ENCODE measurements at places on chromosomes 2 and 18. TPM values are rescaled to one million over a fixed set of nuclear protein-coding genes. Genes with fewer than 3 reads are reported as not detected.

The COL5A2 gene
- total RNA-seq = 0.66 TPM

The ALPG gene
- total RNA-seq = not detected

GRCh38 chr2:6352906-6353515 is 512.7 kb downstream of the CMPK2 start:
- DNase-seq = no peak

GRCh38 chr18:6610466-6610865 is 119.0 kb upstream of the ARHGAP28 start:
- DNase-seq = no peak

DNA sequence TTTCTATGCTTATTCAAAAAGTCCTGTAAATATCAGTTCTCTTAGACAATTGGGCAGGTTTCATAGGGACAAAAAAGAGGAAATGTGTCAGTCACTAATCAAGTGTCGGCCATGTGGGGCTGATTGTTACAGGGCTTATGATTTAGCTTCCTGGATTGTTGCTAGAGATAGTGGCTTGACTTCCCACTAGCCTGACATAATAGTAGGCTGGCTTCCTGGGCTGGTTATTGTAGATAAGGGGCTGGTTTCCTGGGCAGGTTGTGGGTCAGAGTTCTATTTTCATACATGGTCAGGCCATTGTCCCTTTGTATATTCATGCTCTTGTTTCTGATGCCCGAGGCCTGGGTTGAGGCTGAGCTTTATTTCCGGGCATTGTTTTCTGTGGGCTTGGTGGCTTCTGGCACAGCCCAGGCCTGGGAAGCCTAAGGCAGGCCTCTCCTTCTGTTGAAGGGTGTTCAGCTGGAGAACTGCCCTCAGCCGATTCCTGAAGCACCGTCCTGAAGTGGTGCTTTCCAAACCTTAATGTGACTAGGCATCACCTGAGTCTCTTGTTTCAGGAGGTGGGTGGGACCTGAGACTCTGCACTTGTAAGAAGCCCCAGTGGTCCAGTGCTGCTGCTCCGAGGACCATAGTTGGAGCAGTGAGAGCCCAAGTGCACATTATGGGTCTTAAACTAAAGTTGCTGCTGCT is 37.0 kb downstream of the CD8B2 start:
- DNase-seq = no peak
